ENCODE measurements at places on chromosomes 5 and 9. TPM values are rescaled to one million over a fixed set of nuclear protein-coding genes. Genes with fewer than 3 reads are reported as not detected.

DNA sequence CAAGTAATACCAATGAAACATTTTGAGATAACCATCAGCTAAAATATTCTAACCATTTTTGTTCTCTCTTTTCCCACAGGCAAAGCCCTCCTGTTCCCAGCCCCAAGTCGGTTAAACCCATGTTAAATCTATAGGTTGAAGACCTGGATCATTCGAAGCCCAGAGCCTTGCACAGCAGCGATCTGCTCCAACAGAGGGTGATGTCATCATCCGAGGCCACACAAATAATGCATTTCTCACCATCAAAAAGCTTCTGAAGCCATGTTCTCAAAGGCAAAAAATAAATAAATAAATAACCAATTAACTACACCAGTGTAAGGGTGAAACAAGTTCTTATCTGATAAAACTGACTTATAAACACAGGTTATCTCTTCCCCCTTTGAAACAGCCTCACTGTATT, 169.2 kb downstream of the ENTREP1 start:
- no peak for DNase-seq

Gene TSLP
- 0.22 TPM for total RNA-seq

Gene TAS2R1
- not detected for total RNA-seq

DNA sequence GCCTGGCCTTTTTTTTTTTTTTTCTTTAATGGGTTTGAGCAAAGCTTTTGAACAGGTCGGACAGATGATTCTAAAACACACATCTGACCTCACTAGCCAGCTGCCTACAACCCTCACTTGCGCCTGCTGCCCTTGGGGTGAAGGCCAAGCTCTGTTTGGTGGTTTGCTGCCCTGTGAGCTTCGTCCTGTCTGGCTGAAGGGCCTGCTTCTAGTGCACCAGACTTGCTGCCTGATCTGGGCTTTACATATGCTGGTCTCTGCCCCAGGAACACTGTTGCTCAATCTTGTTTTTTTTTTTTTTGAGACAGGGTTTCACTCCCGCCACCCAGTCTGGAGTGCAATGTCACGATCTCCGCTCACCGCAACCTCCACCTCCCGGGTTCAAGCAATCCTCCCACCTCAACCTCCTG, 16.4 kb upstream of the DOLPP1 start:
- DNase-seq, result no peak

- no peak for DNase-seq
Measured at GRCh38 chr9:88646539-88647300, 111.7 kb downstream of the NXNL2 start.

DNA sequence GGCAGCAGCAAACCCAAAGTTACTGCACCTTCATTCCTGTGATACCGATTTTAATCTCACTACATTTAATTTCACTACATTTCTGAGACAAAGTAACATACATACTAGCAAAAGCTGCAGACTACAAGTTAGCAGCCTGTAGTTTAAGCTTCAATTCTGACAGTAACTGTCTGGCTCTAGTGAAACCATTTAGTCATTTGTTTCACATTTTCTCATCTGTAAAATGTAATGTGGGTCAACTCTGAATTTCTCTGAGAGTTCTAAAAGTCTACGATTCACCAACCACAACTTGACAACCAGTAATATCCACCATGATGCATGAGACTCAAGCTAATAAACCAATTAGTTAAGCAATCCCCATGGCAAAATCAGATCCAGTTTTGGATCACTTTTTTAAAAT, 408.9 kb downstream of the PDE4D start:
- no peak for DNase-seq

Gene SAXO1
- 0.49 TPM for total RNA-seq

- no peak for DNase-seq
Measured at GRCh38 chr9:87435189-87435880, 62.3 kb upstream of the DAPK1 start.

GRCh38 chr9:89477384-89477783, 20.5 kb downstream of the SEMA4D start:
- DNase-seq, result peak; percentile 50

DNA sequence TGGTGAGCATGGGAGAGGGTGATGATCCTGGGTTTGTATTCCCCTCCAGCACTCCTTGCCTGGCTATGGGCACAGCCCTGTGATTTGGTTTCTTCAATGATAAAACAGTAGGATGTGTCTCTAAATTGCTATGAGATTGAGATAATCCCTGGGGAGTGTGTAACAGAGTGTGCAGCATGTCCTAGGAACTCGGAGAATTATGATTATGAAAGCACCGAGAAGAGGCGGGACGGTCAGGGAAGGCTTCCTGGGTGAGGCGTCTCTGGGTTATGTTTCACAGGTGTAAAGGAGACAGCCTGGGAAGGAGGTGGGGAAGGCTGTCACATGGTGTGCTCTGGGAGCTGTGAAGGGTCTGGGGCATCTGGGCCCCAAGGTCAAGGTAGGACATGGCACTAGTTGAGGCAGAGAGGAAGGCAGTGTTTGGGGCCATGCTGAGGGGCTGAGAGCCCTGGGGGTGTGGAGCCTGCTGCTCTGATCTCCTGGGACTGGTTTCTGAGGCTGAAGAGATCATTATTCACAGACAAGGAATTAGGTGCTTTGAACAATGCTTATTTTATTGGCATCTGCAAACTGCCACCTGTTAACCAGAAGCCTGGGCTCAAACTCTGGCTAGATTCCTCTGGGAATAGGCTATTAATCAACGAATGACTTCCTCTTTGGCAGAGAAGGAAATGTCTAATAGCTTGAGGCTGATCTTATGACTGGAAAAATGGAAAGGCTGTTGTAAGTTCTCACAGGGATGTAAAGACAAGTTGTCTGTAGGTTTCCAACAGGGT, 73.8 kb upstream of the IL12B start:
- DNase-seq, result no peak

- DNase-seq, result no peak
Measured at GRCh38 chr5:88718736-88719135, 164.2 kb downstream of the MEF2C start.

DNA sequence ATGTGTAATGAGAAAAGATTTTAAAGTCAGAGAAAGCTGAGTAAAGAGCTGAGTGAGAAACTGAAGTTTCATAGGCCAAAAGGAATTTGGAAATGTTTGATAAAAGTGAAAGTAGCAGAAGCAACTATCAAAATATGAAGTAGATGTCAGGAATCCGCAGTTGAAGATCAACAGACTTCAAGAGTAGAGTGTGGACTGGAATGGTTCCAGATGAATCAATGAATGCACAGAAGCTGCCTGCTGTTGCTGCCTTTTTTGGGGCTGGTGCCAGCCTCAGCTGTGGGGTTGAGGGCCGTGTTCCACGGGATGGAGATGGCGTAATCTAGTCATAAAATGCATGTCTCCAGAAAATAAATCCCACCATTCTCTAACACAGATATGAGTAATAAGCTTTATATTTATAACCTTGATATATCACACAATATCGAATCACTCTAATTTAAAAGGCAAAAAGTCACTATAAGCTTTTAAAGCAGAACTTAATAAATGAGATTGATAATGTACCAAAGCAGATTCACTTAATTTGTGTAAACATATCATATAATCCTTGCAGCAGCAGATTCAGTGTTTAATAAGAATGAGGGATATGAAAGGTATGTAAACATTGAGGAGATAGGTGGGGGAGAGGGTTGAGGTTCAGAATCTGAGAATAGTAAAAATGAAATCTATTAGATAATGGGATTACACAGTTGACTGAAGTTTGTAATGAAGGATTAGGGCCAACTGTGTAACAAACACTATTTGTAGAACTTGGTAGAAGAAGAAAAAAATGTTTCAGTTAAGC, 652.3 kb upstream of the FTMT start:
- DNase-seq, result no peak

- no peak for DNase-seq
Measured at GRCh38 chr5:58450018-58450417, 9.9 kb downstream of the PLK2 start.

DNA sequence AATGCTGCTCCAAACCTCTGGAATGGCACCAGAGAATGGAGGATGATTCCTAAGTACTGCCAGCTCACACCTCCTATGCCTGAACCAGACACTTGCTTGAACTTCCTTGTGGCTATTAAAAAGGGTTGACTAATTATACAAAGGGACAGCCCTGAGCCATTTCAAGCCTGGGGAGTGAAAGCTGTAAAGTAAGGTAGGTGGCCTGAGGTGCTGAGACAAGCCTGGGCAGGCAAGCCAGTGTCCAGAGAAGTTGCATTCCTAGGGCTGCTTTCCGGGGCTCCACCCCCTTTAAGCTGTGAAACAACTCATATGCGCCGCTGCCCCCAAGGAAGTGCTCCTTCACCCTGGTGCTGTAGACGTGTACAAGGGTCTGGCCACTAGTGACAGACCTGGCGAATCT, 79.9 kb upstream of the SLC1A3 start:
- no peak for DNase-seq

GRCh38 chr9:94144394-94144793, 60.1 kb downstream of the PTPDC1 start:
- no peak for DNase-seq

DNA sequence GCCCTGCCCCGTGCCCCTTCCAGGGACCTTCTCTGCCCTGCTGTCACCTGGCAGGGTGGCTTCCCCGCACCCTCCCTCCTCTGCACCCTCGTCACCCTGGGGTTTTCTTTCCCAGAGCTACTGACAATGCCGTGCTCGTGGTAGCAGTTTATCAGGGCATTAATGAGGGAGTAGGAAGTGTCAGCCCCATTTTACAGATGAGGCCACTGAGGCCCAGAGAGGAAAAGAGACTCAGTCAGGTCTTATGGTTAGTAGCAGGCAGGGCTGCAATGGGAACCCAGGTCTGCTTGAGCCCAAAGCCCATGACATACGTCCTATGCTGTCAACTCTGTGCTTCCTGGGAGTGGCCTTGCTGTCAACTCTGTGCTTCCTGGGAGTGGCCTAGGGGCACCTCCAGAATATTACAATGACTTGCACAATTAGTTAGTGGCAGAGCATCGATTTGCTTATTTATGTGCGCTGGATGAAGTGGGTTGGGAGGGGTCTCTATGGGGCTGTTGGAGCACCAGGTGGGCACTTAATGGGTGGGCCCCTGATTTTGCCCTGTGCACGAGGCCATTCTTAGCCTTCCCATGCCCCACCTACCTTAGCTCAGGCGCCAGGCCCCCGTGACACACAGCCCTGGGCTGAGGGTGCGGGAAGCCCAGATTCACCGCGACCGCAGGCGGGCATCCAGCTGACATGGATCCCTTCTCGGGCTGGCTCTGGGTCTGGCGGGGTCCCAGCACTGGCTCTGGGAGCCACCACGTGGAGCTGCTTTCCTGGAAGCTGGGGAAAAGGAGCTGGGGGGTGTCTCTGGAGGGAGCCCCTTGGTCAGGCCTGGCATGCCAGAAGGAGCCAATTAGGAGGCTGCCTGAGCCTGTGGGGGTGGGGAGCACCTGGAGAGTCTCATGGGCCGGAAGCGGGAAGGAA, 82.0 kb upstream of the ORM1 start:
- no peak for DNase-seq

DNA sequence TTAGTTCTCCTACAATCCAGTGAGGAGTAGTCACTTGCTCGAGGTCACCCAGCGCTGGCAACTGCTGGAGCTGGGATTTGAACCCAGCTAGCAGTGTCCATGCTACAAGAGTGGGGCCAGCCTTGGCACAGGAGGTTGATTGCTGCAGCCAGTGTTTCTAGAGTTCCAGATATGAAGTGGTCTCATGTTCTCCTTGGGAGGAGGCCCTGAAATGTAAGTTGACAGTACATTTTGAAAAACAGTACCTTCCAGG, 802 bp downstream of the CCDC107 start:
- peak; percentile 75 for DNase-seq

DNA sequence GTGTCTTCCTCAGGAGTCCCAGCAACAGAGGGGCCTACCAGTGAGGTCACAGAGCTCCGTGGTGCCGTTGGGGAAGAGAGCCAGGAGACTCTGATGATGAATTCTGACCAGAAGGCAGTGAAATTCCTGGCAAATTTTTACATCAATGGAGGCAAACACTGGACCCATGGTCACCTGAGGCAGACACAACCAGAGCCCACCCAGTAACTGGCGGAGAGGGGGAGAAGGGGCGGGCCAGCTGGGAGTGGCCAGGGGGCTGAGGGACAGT, at the start of gene STPG3:
Gene STPG3 (plus strand): TSS at position 93 of the 268 bp plus-strand sequence. CDS start 1 bp downstream, at position 94.
- DNase-seq, result no peak

Gene SMIM33
- total RNA-seq, result not detected

DNA sequence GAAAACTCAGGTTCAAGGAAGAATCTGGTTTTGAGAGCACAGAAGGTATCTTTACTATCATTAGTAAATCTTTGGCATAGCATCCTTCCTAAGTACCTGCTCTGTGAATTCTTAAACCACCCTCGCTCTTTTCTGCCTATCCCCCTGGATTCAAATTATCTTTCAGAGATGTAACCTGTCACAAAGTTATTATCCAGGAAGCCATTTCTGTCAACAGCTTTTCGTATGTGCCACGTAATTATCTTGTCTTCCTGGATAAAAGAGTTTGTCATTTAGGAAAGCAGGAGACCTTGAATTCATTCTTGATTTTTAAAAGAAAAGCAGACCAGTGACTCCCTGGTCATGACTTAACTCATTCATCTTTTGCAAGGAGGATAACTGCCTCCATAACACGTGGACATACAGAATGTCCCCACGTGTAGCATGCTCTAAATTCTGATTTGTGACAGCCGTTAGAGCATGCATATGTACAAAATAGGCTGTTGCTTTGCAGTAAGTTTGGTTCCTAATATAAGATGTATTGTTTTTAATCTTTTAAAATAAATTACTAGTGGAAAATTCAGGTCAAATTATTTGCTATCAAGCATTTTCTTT, 189.0 kb downstream of the TRIO start:
- no peak for DNase-seq

All from sciatic nerve (tissue), 2 donors.